ENCODE measurements at places on chromosomes 6 and 20.

GRCh38 chr20:33460711-33461110 lies 17.1 kb upstream of the SNTA1 start:
- no peak for DNase-seq

DNA sequence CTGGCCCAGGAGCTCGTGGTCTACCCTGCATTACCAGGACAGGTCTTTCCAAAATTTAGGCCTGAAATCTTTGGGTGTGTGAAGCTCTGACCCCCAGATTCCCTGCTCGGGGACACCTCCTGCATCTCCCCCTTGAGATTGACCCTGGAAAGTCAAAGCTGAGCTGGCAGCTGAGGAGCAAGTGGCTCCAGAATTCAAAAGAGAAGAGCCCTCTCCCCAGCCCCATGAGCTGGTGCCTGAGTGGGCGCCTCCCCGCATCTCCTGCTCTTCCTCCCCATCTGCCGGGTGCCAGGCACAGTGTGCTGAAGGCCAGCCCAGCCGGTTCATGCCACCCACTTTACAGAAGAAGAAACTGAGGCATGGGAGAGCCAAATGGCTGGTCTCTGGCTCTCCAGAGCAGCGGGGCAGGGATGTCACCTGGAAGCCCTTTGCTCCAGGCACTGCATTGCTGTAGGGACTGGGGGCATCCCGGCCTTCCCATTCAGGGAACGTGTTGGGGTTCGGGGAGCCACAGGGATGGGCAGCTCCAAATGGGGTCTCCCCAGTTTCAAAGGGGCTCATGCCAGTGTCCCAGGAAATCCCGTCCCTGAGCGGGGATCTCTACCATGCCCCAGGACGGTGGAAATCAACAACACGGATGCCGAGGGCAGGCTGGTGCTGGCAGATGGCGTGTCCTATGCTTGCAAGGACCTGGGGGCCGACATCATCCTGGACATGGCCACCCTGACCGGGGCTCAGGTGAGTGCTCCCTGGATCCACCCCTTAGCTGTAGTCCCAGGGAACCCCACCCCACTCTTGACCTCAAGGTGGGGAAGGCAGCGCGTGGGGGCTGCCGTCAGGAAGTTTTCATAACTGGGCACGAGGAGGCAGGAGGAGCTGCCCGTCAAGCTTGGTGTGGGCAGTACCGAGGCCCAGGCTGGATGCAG lies 20.5 kb downstream of the NPEPL1 start:
- DNase-seq = no peak

DNA sequence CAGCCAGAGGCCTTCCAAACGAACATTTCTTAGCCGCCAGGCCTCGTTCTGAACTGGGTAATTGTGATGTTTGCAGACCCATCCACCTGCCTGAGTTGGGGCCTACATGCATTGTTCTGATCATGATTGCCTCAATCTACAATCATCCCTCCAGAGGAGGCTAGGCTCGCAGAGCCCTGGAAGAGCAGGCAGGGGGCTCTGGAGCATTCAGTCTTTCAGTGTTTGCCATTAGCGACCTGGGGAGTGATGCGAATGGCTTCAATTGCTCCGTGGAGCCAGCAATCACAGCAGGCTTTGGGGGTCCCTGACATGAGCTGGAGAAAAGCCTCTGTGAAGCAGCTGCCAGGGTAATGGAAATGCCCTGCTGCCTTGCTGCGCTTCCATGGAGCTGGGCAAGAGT lies 22.0 kb downstream of the SNAP25 start:
- DNase-seq = no peak

- no peak for DNase-seq
Observed at GRCh38 chr20:6623989-6624388, 143.5 kb upstream of the BMP2 start.
